ENCODE measurements at places on chromosomes 7 and 10.

DNA sequence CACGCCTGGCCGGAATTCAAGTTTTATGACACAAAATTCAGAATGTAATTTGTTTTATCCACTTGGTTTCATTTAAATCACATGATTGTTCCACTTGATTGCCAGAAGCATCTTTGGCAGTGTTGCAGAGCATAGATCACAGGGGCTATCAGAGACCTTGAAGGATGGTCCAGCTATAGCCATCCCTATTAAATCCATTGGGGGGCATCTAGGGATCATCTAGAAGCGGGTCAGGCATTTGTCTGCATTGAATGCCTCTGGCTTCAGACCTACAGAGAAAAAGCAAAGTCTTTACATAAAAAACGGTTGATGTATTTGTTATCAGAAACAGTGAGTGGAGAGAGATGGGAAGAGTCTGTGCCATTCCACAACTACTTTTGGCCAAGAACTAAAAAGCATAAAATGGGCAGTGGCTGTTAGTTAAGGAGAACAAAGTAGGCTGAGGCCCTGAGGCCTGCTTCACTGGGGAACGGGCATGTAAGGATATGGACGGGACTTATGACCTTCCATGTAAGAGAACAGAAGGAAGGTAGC lies 146.3 kb downstream of the NXPH1 start:
- no peak for DNase-seq

- DNase-seq = no peak
Observed at GRCh38 chr10:101867931-101868330, 24.3 kb upstream of the KCNIP2 start.

GRCh38 chr7:149228831-149229471 lies 10.5 kb upstream of the ZNF212 start:
- DNase-seq = no peak

DNA sequence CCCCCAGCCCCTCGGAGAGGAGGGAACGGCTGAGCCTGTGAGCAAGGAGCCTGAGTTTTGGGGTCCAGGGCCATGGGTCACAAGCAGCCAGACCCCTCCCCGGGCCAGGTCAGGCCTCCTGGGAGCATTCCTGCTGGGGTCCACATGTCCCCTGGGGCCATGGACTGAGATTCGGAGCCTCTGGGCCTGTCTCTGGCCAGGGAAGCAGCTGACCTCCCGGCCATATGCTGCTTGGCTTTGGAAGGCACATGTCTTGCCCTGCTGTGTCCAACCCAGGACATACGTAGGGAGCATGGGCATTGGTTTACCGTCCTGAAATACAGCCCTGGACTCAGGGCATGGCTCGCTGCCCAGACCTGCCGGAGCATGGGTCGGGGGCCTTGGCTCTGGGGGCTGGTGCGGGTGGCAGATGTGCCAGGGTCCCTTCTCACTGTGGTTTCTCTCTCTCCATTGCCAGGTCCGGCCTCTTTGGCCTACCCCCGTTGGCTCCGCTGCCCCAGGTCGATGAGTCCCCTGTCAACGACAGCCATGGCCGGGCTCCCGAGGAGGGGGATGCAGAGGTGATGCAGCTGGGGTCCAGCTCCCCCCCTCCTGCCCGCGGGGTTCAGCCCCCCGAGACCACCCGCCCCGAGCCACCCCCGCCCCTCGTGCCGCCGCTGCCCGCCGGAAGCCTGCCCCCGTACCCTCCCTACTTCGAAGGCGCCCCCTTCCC lies 7.3 kb downstream of the PWWP2B start:
- no peak for DNase-seq

- DNase-seq = no peak
Observed at GRCh38 chr7:141317033-141317585, 234.1 kb upstream of the AGK start.

DNA sequence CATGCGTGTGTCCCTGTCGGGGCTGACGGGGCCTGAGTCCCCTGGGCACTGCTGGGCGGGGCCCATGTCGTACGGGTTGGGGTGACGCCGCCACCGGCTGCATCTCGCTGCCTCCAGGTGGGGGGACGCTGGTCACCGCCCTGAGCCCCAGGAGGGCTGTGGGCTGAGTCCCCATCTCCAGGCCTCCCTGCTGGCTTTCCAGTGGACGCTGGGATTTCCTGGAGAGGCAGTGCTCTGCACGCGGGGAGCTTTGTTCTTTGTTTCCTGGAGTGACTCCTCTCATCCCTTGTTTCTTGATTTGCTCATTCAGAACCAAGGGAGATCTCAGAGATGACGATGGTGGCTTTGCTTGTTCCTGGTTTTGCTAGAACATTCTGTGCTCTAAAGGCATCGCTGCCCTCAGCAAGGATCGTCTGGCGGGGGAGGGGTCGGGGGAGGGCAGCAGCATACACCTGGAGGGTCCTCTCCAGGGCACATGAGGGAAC lies 21.0 kb downstream of the PWWP2B start:
- no peak for DNase-seq

GRCh38 chr7:105794741-105795729 lies 81.4 kb downstream of the ATXN7L1 start:
- no peak for DNase-seq

GRCh38 chr10:131766096-131766495 lies 134.7 kb upstream of the PPP2R2D start:
- DNase-seq = no peak

DNA sequence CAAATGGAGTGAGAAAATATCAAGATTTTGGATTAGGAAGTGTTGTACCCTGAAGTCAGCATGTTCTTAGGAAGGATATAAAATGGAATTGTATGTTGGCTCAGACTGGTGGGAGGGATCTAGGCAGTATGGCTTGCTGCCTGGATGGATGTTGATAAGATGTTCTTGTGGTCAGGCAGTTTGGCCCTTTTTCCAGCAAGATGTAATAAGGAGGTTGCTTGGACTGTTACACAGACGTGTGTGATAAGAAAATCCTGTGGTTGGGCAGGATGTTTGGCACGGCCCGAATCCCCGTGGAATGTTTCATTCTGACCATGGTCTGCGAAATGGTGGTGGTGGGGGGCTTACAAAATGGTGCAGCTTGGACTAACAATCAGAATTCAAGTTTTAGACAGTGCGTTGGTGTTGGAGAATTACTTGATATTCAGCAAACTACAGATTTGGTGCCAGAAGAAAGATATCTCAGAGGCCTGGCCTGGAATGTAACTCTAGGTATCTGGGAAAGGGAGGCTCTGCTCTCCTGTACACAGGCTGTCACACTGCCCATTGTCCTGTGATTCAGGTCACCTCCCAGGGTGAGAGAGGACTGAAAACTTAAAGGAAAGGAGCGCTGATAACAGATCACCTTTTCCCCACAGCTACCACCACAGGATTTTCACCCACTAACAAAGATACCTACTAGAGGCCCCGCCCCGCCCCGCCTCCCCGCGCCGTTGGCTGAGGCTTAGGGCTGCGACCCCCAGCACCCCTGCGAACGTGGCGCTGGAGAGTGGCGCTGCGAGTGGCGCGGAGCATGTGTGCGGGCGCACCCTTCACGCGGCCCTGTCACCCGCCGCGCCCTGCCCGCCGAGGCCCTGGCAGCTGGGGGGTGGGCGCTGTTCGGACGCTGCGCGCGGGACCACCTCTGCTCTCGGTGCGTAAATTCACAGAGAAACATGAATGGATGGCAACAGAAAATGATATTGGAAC lies 19.3 kb upstream of the ZNF680 start:
- no peak for DNase-seq

DNA sequence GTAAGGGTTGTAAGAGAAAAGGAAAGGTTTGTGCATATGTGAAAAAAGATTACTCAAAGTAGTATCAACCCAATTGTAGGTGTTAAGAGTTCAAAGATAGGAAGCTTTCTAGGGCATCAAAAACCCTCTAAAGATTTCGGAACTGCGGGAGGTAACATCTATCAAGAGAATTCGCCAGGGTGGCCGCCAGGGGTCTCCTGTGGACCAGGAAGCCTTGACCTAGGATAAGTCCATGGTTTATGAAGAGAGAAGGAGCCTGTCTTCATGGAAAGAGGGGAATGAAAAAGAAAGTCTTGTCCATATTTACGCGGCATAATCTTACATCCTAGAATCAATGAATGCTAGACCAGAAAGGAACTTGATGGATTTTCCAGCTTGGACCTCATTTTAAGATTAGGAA lies 140.7 kb upstream of the CALCR start:
- DNase-seq = no peak

- DNase-seq = no peak
Observed at GRCh38 chr10:48550071-48550691, 54.7 kb downstream of the ARHGAP22 start.

DNA sequence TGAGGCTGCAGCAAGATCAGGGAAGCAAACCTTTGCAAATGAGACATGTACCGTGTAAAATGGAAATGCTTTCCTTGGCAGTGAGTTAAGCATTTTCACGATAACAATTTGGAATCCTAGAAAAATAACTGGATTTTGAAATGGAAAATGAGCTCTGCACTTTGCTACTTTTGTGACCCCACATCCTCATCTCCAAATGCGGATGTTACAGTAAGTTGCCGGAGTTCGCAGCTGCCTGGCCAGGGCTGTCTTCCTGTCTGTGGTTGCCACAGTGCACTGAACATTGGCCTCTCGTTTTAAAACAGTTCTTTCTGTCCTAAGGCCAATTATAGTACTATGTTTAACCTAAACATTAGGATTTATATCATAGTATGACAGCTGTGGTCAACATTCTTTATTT lies 136.2 kb upstream of the FZD8 start:
- DNase-seq = no peak

- no peak for DNase-seq
Observed at GRCh38 chr10:82282782-82283456, 407.9 kb downstream of the NRG3 start.

- DNase-seq = no peak
Observed at GRCh38 chr7:87004956-87005355, 54.5 kb downstream of the ELAPOR2 start.

- DNase-seq = no peak
Observed at GRCh38 chr10:133608855-133609254, 17.7 kb downstream of the FRG2B start.

GRCh38 chr10:75269605-75270004 lies 33.8 kb upstream of the COMTD1 start:
- no peak for DNase-seq

GRCh38 chr10:17443707-17444387 lies 10.5 kb downstream of the ST8SIA6 start:
- no peak for DNase-seq

GRCh38 chr10:129932751-129933433 lies 31.2 kb downstream of the EBF3 start:
- DNase-seq = no peak

GRCh38 chr7:33196221-33196620 lies 66.9 kb downstream of the BBS9 start:
- DNase-seq = no peak

GRCh38 chr10:1932692-1933094 lies 195.4 kb upstream of the ADARB2 start:
- no peak for DNase-seq

GRCh38 chr10:104650635-104651331 lies 9.7 kb downstream of the SORCS3 start:
- DNase-seq = no peak

DNA sequence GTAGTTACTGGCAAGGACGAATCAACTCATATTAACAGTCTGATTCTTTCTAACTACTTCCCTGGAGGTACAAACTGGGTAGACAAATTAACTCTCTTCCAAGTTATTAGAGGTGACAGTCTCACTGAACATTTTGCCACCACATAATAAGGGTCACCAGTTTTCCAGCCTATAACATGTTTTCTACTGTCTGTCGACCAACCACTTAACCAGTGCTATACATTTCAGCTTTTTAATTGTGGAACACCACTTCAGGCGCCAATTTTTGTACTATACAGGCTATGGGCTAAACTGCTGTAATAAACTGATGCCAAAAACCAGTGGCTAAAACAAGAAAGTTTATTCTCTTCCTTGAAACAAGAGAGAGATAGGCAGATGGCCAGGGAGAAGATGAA lies 13.3 kb downstream of the ZNF438 start:
- no peak for DNase-seq

GRCh38 chr10:69413221-69413865 lies 3.4 kb downstream of the TACR2 start:
- DNase-seq = no peak

DNA sequence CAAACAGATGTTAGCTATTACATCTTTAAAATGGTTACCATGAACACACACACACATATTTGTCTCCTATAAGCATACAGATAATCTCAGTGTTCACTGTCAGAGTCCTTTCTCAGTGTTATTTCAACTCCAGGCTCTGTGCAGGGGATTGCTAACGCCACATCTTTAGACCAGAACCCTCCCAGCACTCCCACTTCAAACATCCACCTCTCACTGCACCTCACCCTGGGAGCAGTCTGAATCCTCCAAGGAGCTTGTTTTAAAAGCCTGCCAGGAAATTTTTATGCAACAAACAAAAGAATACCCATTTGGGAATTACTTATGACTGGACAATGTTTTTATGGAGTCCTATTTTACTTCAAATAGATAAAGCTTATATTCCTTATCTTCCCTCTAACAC lies 107.4 kb downstream of the PARD3 start:
- DNase-seq = no peak

- no peak for DNase-seq
Observed at GRCh38 chr10:78414380-78414779, 380.7 kb downstream of the RPS24 start.

DNA sequence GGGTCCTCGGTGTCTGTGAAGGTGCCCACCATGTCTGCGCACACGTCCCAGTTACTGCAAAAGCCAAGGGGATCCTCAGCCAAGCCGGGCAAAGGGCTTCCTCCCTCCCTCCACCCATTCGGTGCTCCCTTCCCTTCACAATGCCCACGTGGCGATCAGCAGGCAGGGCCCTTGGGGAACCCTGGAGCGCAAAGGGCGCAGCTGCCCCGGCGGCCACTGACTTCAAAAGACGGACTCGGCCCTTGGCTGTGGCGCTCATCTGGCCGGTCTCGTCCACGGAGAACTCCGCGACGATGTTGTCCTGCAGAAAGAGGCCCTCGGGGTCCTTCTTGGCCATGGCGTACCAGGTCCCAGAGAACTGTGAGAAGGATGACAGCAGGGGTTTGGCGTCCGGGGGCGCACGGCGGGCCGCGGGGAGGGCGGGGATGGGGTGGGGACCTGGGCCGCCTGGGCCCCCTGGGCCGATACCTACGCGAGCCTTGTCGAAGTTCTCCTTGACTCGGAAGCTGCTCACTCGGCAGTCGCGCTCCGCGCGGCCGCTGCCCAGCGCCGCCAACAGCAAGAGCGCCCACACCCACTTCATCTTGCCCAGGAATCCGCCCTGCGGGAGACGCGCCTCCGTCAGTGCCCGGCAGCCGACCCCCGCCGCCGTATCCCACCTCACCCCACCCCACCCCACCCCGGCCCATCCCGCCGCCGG lies 439 bp downstream of the RBP4 start:
- no peak for DNase-seq

GRCh38 chr10:129579228-129579627 lies 112.2 kb downstream of the MGMT start:
- no peak for DNase-seq

DNA sequence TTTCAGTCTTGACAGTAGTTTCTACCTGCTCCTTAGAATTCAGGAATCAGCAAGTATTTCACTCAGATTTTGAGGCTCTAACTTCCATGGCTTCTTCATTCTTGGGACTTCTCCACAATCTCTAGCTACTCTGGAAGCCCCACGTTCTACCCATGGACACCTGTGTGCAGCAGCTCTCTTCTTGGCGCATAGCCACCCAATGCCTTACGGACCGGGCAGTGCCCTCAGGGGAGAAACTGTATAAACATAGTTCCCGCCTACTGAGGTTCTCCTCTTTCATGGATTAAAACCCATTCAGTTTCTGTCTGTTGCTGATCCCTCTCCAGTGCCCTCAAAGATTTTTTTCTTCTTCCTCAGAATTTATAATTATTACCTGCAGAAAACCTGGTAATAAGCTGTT lies 177.1 kb downstream of the SORCS1 start:
- no peak for DNase-seq
